ENCODE measurements at places on chromosomes 12 and 14.

DNA sequence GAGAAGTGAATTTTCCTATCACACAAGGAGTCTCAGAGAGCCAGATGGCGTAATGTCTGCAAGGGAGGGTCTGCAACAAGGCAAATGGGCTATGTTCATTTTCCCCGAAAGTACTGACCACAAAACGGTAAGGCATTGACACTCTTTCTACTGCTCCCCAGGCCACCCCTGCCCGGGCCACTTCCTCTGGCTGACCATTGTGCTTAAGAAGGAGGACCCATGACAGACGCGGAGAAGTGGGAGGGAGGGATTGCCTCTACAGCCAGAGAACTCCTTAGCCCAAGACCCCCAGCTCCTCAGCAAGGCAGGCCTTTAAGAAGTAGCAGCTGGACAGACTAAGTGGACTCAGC lies 1.2 kb downstream of the NCKAP5L start:
- DNase-seq, result no peak

DNA sequence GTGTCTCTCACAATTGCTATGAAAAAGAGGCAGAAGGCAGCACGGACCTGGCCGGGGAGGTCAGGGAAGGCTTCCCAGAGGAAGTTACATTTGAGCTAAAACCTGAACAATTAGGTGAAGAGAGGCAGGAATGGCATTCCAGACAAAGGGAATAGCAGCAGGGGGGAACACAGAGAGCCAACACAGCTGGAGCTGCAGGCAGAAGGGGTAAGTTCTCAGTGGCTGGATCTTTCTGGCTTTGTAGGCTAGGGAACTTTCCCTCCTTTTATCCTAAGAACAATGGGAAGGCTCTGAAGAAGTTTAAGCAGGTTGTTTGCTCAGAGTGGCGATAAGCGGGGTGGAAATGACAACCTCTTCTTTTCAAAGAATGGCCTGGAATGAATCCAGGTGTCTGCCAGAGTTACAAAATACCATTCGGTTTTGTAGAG lies 100.0 kb downstream of the PRIMA1 start:
- DNase-seq, result no peak

GRCh38 chr14:23728791-23729190 lies 92.6 kb downstream of the DHRS2 start:
- DNase-seq, result no peak

DNA sequence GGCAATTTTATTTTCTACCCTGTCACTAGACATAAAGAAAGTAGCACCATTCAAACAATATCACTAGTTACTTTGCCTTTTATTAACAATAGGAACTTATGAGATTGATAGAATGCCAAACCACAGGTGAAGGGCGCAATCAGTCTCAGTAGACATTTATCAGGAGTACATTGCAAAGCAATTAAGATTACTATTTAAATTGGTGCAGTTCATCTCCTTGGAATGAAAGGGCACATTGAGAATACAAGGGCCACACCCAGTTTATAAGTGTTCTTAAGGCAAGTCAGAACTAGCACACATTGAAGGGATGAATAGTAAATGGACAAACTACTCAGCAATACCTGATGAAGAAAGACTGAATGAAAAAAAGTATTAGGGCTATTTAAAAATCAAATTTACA lies 601.4 kb downstream of the C12orf50 start:
- DNase-seq, result no peak

GRCh38 chr12:116971222-116971621 lies 60.5 kb downstream of the FBXW8 start:
- no peak for DNase-seq

GRCh38 chr14:104677512-104678332 lies 11.7 kb upstream of the INF2 start:
- DNase-seq, result peak; percentile 69

DNA sequence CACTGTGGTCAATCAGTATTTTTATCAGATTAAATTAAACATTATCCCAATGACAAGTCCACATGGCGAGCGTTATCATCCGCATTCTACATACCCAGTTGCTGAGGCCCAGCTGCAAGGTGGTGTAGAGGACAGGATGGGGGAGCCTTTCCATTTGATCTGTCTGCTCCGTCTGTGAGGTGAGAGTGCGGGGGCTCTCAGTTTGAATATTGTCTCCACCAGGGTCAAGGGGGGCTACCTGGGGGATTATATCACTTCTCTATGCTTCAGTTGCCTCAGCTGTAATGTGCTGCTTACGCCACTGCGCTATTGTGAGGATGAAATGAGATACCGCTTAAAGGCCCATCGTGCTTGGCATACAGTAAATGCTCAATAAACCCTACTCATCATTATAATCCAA lies 1106.0 kb downstream of the BCL11B start:
- no peak for DNase-seq

- peak; percentile 71 for DNase-seq
Observed at GRCh38 chr12:124774054-124774461, 89.6 kb downstream of the SCARB1 start.

DNA sequence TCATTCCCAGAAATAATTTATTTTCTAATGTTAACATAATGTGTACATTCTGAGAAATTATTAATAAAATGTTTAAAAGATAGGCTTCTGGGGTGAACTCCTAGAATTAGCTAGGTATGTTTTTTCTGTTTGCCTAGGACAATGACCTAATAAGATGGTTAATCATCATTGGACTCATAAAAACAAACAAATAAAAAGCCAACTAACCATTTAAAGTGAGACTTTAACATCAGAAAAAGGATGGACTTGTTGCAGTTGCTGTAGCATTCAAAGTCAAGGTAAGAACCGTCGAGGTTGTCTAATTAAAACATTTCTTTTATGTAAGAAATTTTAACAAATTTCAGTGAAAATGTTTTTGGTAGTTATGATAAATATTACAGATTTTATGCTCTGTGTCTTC lies at the start of gene SLCO1B3:
Gene SLCO1B3, plus strand, starts transcription at position 219 of the 400 bp plus-strand sequence. CDS start 5,034 bp downstream, outside the sequence.
- DNase-seq, result no peak

DNA sequence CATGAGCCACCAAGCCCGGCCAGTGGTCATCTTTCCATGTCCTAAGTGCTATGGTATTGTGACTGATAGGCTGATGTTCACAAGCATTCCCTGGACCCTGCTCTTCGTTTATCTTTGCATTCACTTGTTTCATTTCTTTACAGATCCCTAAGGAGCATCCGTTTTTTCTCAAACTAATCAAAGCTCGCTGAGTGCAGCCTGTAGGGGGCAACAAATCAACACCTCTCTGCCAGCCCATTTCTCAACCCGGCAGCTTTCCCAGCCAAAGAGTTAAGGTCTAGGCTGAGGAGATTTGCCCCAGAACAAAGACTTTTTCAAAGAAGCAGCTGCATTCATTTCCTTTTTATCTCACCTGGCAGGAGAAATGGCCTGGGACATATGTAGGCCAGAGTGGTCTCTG lies 12.1 kb downstream of the SIRT4 start:
- DNase-seq, result no peak

DNA sequence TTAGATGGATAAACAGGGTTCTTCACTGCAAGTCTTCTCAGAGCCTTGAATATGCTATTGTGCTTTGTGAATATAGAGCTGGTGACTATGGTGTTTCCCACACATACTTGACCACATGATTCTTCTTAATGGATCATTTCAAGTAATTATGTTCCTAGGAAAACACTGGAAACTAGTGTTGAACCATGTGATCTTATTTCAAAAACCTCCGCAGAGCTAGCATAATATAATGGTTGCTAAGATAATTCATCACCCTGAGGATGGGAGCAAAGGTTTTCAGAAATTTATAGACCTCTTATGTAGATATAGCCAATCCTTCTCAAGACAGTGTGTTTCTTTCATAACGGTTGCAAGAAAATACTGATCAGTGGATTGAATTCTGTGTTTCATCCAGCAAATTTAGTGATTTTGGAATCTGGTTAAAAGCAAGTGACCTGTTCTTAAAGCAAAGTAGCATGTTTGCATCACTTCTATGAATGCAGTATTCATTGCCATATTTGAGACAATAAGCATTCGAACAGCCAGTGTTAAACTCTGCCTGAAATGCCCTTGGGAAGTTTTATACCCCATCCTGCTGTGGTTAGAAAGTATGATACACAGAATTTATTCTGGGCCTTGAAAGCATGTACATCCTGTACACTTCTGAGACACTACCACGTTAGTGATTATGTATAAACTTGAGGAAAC lies 341.0 kb upstream of the E2F7 start:
- DNase-seq, result no peak

GRCh38 chr12:6852651-6853354 lies 853 bp downstream of the USP5 start:
- DNase-seq, result peak; percentile 56

- DNase-seq, result no peak
Observed at GRCh38 chr12:41681898-41682297, 462.8 kb downstream of the GXYLT1 start.

DNA sequence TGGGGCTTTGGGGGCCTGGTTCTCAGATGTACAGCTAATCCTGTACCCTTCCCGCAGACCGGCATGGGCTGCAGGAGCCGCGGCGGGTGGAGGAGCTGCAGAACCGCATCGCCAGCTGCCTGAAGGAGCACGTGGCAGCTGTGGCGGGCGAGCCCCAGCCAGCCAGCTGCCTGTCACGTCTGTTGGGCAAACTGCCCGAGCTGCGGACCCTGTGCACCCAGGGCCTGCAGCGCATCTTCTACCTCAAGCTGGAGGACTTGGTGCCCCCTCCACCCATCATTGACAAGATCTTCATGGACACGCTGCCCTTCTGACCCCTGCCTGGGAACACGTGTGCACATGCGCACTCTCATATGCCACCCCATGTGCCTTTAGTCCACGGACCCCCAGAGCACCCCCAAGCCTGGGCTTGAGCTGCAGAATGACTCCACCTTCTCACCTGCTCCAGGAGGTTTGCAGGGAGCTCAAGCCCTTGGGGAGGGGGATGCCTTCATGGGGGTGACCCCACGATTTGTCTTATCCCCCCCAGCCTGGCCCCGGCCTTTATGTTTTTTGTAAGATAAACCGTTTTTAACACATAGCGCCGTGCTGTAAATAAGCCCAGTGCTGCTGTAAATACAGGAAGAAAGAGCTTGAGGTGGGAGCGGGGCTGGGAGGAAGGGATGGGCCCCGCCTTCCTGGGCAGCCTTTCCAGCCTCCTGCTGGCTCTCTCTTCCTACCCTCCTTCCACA lies 7.6 kb downstream of the NR4A1 start:
- DNase-seq, result peak; percentile 33

GRCh38 chr14:72528059-72528862 lies 365.6 kb downstream of the DPF3 start:
- DNase-seq, result no peak
